ENCODE measurements at places on chromosomes 16 and 17. TPM values are rescaled to one million over a fixed set of nuclear protein-coding genes. Genes with fewer than 3 reads are reported as not detected.

Gene LCAT
- 25.8 TPM for total RNA-seq

Gene SMIM36
- not detected for total RNA-seq

DNA sequence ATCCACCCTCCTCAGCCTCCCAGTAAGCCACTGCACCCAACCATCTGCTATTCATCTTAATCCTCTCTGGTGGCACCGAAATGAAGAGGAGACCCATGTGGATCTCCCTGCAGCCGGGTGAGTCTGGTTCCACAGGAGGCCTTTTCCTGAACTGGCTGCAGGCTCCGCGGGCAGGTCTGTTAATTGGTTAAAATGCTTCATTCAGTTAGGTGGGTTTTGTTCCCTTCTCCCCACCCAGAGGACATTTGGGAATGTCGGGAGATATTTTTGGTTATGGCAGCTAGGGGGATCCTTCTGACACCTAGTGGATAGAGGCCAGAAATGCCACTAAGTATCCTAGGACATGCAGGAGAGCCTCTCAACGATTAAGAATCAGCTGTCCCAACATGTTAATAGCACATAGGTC lies 16.7 kb downstream of the C16orf54 start:
- no peak for ATAC-seq

Gene ERCC4
- total RNA-seq, result 9.9 TPM

DNA sequence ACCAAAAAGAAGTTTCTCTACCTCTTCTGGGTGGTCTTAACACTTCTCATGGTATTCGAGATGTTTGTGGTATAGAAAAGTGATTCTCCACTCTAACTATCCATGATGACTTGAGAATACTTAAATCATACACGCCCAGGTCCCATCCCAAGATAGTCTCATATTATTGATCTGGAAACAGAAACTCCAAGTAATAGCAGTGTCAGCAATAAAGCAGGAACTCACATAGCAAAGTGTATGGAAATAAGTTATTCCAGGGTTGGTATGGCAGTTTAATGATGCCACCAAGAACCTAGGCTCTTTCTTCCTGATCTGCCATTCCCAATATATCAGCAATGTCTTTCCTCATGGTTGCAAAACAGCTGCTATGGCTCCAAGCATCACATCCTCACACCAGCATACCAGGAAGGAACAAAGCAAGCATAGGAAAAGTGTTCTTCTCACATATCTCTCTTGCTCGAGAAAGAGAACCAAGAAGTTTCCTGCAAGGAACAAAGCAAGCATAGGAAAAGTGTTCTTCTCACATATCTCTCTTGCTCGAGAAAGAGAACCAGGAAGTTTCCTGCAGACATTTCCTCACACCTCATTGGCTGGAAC lies 23.6 kb upstream of the TOX3 start:
- ATAC-seq, result no peak

Gene ADCY9
- 33.0 TPM for total RNA-seq

GRCh38 chr17:7479213-7480088 lies at the start of gene ZBTB4:
ZBTB4 (minus strand) TSS chr17:7479631; CDS start chr17:7466801, 12,830 bp downstream.
- peak; percentile 14 for ATAC-seq

Gene GAST
- total RNA-seq, result not detected

GRCh38 chr17:40491486-40491885 lies 9.9 kb downstream of the TNS4 start:
- no peak for ATAC-seq

- ATAC-seq, result no peak
Measured at GRCh38 chr16:50144211-50144610, 8.9 kb upstream of the TENT4B start.

DNA sequence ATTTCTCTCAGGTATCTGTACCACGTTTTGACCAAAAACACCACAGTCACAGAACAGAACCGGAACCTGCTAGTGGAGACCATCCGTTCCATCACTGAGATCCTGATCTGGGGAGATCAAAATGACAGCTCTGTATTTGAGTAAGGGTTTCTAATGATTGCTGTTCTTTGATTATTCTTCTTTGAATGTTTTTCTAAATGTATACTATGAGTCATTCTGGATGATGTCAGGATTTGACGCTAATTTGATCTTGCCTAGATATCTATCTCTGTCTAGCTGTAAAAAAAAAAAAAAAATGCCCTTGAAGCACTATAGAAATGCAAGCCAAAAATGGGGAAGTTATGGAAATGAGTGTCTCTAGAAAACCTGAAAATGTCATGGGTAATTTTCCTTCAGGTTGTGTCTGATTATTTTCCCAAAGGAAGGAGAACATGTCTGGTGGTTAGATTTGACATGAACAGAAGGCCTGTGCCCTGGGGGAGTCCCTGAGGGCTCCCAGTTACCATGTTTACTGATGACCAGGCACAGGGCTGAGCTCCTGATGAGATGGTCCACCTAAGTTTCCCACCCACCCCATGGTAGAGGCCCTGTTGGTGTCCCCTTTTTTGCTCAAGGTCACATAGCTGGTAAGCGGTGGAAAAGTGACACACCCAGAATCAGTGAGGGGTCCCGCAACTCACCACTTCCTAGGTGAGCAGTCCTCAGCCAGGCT lies 13.6 kb downstream of the CLEC16A start:
- no peak for ATAC-seq

GRCh38 chr16:81511371-81511770 lies 66.8 kb downstream of the CMIP start:
- ATAC-seq, result no peak

Gene KCNJ18
- not detected for total RNA-seq

- ATAC-seq, result no peak
Measured at GRCh38 chr17:83046448-83047181, 32.8 kb upstream of the METRNL start.

Gene HSD11B2
- not detected for total RNA-seq

Gene PRR11
- total RNA-seq, result not detected

Gene KIF2B
- total RNA-seq, result not detected

DNA sequence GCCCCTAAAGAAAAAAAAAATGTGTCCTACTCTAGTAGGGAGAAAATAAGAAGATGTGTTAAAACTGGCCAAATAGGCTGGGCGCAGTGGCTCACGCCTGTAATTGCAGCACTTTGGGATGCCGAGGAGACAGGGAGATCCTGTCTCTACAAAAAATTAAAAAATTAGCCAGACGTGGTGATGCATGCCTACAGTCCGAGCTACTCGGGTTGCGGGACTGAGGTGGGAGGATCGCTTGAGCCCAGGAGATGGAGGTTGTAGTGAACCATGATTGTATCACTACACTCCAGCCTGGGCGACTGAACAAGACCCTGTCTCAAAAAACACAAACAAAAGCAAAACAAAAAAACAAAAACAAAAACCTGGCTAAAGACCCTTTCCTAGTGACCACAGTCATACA lies 15.9 kb downstream of the ZFHX3 start:
- no peak for ATAC-seq

Gene PRAC2
- not detected for total RNA-seq

DNA sequence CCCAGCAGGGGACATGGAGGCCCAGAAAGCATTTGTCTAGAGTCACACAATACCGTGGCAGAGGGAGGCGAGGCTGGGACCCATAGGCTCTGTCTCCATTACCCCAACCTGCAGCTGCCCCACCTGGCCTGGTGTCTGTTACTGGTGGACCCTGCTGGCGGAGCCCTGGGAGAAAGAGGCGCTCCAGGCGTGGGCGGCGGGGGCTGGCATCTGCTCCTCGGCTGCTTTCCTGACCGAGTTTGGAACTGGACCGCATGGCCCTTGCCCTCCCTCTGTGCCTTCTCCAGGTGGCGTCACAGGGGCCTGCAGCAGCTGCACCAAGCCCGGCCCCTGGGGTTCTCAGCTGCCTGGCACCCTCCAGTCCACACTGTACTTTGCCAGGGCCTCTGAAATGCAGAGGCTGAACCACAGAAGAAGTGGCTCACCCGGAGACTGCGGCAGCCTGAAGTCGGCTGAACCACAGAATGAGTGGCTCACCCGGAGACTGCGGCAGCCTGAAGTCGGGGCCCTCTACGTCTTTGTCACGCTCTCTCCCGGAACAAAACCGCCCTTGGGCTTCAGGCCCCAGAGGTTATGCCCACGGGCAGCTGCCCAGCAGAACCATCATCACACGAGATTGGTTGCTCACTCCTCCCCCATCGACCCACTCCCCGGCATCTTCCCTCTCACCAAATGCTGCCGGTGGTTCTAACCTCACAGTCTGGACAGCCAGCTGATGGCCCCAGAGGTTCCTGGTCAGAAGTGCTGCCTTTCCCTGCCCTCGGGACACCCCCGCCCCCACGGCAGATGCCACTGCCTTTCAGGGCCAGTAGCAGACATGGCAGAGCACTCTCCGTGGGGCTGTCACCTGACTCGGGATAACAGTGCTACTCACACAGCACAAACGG lies 20.2 kb downstream of the CBFA2T3 start:
- ATAC-seq, result no peak

Gene TAT
- not detected for total RNA-seq

Gene TBC1D16
- total RNA-seq, result 26.5 TPM

- ATAC-seq, result no peak
Measured at GRCh38 chr17:75153780-75154194, 525 bp downstream of the JPT1 start.

GRCh38 chr16:57306676-57307341 lies 22.3 kb upstream of the PLLP start:
- ATAC-seq, result no peak

GRCh38 chr16:70523076-70523742 lies at the start of gene COG4:
COG4 (minus strand) TSS chr16:70523554; CDS start chr16:70523543, 11 bp downstream.
- peak; percentile 89 for ATAC-seq

GRCh38 chr16:78446486-78446885 lies 347.0 kb downstream of the WWOX start:
- no peak for ATAC-seq

GRCh38 chr17:79090443-79091225 lies 16.0 kb downstream of the ENGASE start:
- no peak for ATAC-seq

GRCh38 chr17:1793447-1793806 lies 31.6 kb downstream of the SERPINF1 start:
- ATAC-seq, result no peak

DNA sequence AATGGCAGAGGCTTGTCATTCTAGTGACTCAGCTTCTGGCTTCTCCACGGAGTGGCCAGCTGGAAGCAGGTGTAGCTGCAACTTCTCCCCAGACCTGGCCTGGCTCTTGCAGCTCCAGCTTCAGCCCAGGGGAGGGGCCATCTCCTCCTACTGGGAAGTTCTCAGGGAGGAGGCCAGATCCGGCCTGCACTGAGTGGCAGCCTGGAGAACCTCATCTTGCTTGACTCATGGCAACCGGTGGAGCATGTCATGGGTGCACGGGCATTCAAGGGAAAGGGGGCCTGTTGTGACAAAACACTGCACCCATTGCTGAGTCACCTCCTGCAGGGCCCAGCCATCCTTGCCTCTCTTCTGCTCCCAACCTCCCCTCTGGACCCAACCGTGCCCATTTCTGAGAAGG lies 273.9 kb upstream of the MAF start:
- ATAC-seq, result peak; percentile 47

DNA sequence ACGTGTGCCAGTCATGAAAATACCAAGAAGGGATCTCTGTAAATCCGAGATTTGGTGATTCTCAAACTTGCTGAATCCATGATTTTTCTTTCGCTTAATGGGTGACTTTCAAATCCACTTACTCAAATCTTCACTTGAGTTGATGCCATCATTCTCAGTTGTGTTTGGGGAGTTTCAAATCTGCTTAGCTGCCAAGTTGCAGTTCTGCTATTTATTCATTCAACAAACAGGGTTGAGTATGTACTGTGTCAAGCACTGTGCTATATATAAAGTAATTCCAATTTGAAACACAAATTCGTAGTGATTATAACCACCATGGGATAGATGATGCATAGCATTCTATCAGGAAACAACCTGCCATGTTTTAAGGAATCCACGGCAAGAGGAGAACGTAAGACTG lies 394.3 kb downstream of the CDH13 start:
- no peak for ATAC-seq

Gene OR1A1
- not detected for total RNA-seq

DNA sequence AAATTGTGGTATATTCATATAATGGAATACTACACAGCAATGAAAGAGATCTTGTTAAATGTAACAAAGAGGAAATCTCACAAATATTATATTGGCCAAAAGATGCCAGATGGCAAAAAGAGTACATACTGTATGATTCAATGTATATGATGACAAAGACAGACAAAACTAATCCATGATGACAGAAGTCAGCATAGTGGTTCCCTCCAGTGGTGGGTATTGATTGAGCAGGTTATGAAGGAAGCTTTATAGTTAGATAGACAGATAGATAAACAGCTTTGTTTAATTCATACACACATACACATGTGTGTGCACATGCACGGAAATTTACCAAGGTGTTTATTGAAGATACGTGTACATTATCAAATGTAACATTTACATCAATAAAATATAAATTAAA lies 74.4 kb upstream of the SMIM36 start:
- no peak for ATAC-seq

DNA sequence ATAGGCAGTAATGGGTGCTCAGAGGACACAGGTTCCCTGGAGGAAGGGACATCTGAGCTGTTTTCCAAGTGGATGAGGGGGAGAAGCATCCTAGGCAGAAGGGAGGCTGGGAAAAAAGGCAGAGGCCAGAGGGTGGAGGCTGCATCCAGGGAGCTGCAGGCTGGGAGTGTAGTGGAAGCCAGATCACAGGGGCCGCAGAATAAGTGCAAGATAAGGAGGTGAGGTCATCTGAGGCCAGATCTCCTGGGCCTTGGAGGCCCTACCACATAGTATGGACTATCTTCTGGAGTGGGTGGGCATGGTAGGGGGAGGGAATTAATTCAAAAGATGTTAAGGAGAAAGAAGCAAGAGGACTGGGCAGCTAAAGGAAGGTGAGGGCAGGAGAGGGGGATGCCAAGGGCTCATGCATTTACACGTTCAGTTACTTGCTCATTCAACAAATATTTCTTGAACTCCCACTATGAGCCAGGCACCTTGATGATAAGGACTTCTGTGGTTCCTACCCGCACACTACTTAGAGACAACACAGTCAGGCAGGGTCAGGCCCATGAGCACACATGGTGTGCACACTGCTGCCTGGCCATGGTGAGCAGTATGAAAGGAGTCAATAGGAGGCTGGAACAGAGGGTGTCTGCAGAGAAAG lies 2.4 kb upstream of the RIPOR1 start:
- no peak for ATAC-seq

DNA sequence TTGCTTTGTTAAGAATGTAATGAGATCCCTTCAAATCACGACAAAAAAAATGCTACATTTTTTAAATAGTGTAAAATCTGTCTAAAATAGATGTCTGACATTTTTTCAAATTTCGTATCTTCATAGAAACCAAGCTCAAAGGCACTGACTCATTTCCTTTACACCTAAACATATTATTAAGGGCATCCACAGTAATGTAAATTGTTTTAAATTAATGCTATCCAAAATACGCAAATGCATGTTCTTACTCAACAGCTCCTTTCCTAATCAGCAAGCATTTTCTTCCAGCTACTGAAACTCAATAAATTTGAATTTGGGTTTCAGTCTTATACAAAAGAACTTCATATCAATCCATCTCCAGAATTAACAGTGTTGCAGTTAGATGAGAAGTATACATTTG lies 4.3 kb downstream of the C16orf87 start:
- no peak for ATAC-seq

Gene B3GNT9
- 25.2 TPM for total RNA-seq

DNA sequence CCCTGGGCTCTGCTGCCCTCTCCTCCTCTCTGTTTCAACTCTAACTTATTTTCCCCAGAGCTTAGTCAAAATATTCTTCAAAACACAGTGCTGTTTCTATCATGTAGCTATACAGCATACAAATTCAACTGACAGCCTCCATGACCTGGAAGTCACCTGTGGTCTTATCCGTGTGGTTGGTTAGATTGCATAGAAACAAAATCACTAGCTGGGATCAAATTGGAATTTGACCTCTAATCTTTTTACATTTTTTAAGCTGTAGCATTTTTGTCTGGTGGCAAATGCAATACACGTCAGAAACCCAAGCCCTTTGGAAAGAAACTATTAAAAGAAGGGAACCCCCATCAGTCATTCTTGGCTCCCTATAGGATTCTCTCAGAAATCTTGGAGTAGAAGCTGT lies 57.3 kb downstream of the ABCC12 start:
- no peak for ATAC-seq

Gene DBF4B
- total RNA-seq, result 7.2 TPM

Measured in gastroesophageal sphincter (tissue), 4 donors.